8988T (cell line): ENCODE measurements at places on chromosomes 2 and 18.
A peak's percentile ranks its signal among the peaks of the same experiment; 100 is the strongest.

DNA sequence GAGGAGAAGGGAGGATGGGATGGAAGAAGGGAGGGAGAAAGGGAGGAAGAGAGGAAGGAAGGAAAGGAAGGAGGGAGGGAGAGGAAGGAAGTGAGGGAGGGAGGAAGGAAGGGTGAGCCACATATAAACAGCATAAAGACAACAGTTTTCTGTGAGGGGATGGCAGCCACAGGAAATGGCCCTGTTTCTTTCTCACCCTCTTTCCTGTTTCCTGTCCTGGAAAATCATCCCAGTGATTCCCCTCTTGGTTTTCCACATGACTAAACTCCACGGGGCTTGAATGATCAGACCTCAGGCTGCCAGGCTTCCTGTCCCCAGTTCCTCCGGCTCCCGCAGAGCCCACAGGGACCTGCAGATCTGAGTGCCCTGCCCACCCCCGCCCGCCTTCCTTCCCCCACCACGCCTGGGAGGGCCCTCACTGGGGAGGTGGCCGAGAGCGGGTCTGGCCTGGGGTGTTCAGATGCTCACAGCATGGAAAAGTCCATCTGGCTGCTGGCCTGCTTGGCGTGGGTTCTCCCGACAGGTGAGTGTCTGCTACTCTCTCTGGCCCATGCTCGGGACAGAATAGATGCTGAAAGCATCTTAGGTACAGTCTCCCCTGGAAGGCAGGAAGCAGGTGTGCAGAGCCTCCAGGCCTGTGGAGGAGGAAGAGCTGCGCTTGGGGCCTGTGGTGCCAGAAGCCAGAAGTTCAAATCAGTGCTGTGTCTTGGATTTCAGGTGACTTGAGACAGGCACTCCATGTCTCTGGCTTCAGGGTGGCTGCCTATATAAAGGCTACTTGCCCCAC is at the start of gene SIGLEC15:
Gene SIGLEC15 (plus strand): TSS at position 418 of the 787 bp plus-strand sequence. CDS start 54 bp downstream, at position 472.
- no peak for DNase-seq

GRCh38 chr2:31859959-31860358 is 150.8 kb downstream of the MEMO1 start:
- no peak for DNase-seq

DNA sequence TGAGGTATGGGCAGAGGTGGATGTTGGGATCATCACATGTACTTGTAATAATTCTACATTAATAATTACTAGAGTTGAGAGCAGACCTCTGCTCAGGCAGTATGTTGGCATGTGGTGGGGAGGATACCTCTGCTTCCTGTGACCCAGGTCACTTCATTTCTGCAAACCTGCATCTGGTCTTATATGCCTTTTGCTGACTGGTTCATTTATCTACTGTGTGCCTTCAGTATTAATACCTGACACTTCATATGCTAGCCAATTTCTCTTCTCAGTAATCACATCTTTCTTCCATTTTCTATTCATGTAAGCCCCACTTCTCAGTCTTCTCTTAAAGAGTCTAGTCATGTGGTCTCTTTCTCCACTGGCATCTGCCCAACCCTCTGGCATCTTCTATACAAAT is 41.1 kb upstream of the DLX2 start:
- DNase-seq, result no peak

- no peak for DNase-seq
Measured at GRCh38 chr18:10752382-10752781, 226.6 kb downstream of the NAPG start.

GRCh38 chr2:20571644-20572215 is 79.2 kb downstream of the HS1BP3 start:
- DNase-seq, result no peak

DNA sequence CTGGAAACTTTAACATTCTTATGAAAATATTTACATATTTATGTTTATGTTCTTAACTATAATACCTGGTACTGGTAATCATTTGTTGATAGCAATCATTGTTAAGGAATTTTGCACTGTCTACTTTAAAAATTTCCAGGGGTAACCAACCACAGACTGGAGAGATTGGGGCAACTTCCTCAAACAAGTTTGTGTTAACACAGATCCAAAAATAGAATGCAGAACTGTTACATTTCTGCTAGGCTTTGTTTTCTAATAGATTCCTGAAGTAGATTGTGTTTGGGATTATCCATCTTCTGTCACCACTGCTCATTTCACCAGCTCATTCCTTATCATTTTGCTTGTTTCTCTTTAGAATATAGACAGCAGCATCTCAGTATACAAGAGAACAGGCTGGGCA is 23.7 kb downstream of the RNF125 start:
- DNase-seq, result no peak

DNA sequence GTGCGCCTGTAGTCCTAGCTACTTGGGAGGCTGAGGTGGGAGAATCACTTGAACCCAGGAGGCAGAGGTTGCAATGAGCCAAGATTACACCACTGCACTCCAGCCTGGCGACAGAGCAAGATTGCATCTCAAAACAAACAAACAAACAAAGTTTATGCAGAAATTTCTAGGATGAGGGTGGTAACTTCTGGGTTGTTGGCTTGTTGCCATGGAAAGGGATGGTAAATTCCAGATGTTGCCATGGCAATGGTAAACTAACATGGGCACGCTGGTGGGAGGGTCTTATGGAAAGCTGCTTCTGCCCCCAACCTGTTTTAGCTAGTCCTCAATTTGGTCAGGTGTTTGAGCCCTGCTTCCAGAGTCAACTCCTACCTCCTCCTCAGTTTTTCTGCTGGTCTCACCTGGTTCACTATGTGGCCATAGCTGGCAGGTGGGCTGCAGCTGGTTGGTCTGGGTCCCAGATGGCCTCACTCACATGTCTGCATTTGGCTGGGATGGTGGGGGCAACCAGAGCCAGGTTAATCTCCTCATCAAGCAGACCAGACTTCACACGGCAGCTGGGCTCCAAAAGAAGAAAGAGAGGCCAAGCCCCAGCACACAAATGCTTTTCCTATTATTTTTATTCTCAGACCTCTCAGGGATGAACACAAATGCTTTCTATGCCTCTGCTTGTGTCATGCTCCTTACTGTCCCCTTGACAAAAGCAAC is 26.6 kb upstream of the TEX44 start:
- DNase-seq, result no peak

DNA sequence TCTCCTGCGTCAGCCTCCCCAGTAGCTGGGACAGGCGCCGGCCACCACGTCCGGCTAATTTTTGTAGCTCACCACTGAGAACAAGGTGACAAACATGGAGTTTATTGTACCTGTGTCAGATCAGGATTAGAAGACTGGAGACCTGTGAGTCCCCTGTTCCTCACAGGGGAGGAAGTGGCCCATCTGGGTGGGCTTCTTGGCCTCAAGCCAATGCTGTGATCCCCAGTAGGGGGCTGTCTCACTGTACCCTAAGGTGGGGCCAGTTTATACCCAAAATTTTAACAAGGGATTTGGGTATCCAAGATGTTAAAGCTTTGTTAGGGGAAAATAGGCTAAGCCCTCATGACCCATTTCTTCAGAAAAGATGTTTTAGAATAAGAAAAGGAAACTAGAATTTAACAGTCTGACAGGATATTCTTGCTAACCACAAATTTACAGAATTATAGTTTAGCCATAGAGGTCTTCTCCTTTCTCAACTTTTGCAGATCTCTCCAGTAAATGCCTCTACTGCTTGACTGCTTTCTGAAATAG is 16.3 kb downstream of the PCBP1 start:
- no peak for DNase-seq

GRCh38 chr2:189092936-189093335 is 86.6 kb downstream of the COL5A2 start:
- DNase-seq, result no peak

- peak; percentile 56 for DNase-seq
Measured at GRCh38 chr2:100893392-100894104, 73.6 kb downstream of the NPAS2 start.

DNA sequence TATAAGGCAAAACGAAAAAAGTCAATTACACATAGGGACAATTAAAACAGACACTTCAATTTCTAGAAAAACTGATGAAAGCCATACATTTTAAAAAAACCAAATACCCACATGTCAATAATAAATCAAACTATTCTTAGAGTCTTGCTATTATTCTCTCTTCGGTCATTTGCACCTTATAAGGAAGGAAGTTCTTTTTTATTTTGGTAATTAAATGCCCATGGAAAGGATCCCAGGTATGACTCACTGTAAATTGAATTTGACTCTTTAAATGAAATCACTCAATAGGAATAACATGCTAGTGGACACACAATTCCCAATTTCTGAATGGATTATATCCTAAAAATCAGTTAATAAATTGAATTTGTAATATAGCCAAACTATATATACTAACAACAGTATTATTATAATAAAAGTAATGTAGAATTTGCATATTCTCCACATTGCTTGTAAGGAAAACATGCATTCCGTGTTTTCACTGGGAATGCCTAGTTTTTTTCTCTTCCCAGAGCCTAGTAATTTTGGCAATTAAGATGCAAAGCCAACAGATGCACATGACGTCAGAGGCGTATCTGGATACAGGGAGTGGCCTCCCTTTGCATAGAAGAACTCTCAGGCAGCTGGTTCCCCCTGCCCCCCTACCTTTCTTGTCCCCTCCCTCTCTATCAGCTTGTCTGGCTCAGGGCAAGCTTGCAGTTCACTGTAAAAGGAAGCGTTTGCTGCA is 153.5 kb upstream of the PGAP1 start:
- no peak for DNase-seq

DNA sequence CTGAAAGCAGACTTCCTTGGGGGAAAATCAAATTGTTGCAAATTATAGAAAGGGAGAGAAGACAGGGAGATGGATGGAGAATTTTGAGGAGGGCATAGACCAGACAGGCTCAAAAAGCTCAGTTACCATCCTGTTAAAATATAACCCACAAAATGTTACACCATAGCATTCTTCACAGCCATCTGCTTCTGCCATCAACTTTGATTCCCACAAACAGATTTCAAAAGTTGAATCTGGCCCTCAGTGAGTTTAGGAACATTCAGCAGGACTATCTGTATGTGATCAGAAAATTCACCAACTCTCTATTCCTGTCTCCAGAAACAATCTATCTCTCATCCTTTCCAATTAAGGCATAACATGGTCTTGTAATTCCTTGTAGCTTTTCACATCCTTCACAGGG is 159.8 kb upstream of the CCDC68 start:
- no peak for DNase-seq

- no peak for DNase-seq
Measured at GRCh38 chr2:45311559-45311958, 299.5 kb downstream of the SRBD1 start.

DNA sequence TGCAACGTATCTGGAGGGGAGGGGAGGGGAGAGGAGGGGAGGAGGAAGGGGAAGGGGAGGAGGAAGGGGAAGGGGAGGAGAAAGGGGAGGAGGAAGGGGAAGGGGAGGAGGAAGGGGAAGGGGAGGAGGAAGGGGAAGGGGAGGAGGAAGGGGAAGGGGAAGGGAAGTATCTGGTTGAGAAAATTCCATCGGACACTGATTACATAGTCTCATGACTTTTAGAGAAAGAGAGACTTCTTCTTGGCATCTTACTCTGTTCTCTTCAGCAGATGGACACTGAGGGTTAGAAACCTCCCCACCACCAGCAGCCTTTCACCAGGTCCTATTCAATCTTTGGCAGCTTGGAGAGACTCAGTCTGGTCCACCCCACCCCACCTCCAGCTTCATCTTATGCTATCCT is 296.3 kb downstream of the TNS1 start:
- no peak for DNase-seq

DNA sequence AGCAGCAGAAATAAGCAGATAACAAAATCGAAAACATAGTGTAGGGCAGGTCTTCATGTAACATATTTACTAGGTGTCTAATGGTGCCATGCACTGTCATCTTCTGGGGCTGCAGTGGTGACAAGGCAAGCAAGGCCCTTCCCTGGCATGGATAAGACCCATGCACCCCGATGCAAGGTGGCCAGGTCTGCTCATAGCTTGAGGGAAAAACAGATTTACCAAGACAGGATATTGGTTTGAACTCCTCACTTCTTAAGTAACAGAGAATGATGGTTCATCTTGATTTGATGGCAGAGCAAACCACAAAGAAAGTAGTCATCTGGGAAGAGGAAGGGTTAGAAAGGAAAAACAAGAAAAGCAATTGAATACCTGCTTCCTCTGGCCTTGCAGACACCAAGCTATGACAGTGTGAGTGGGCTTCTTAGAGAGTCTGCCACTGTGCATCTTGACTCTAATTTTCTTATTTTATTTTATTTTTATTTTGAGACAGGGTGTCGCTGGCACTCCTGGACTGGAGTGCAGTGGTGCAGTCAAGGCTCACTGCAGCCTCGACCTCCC is 35.8 kb upstream of the EML6 start:
- no peak for DNase-seq

- DNase-seq, result no peak
Measured at GRCh38 chr18:54119524-54120019, 104.9 kb downstream of the MBD2 start.

DNA sequence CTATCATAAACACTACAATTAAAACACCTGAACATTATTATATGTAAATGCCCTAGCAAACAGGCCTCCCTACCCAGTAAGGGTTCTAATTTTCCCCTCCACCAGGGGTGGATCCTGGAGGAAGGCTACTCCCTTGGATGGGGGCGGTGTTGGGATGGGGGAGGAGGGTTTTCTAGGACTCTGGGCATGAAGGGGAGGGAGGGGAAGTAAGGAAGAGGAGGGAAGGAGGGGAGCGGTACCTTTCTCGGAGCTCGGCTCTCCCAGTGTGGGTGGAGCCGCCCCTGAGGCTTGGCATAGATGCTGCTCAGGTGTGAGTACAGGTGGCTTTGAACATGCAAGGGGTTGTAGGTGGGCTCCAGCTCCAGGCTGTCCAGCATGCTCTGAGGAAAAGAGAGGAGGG is 5.4 kb downstream of the DOK1 start:
- no peak for DNase-seq

GRCh38 chr2:129459200-129459876 is 520.1 kb upstream of the RAB6C start:
- no peak for DNase-seq

DNA sequence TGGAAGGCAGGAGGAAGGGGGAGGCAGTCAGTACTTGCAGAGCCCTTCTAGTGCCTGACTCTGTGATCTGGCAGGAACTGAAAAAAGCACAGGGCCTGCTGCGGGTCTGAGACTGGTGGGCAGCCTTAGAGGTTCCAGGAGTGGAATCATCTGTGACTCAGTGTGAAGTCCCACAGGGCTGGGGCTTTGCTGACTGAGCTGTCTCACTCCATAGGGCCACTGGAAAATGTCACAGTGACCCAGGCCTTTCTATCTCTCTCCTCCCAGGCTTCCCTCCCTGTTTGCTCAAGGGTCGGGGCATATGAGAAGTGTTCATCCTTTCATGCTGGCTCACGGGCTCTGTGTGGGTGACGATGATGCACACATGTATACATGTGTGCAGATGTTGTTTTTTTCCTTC is 47.1 kb upstream of the ZFP36L2 start:
- DNase-seq, result no peak

DNA sequence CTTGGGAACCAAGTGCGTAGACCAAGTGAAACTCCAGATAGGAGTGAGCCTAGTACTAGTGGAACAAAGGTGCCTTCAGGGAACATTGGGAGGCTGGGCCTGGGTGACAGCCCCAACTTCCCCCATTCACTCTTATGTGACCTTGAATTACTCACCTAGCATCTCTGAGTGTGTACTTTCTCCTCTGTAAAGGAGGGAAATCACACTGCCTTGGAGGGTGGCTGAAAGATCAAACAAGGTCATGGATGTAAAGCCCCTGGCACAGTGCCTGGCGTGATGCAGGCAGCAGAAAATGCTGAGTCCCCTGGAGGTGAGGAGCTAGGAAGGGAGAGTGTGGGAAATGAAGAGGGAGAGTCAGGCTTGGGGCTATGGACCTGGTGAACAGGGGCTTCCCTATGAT is 45.9 kb downstream of the MARCO start:
- DNase-seq, result no peak

GRCh38 chr18:9709304-9709877 is 1.3 kb downstream of the RAB31 start:
- DNase-seq, result no peak
